ENCODE measurements at places on chromosomes 4 and X.

DNA sequence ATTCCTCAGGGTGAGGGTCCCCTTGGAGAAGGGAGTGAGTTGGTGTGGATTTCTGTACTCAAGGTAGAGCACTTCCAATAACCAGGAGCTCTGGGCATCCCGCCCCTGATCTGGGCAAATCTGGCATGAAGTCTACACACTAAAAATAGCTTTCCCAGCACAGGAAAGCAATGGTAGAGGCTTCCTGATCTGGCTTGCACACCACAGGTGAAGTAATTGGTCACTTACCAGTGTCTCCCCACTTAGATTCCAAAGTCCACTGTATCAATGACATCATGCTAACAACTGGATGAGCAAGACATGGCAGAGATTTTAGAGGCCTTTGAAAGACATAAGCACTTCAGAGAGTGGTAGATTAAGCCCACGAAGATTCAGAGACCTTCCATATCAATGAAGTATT, 17.8 kb upstream of the IDS start:
- no peak for DNase-seq

- DNase-seq = no peak
Observed at GRCh38 chrX:143854006-143854405, 29.9 kb upstream of the UBE2NL start.

DNA sequence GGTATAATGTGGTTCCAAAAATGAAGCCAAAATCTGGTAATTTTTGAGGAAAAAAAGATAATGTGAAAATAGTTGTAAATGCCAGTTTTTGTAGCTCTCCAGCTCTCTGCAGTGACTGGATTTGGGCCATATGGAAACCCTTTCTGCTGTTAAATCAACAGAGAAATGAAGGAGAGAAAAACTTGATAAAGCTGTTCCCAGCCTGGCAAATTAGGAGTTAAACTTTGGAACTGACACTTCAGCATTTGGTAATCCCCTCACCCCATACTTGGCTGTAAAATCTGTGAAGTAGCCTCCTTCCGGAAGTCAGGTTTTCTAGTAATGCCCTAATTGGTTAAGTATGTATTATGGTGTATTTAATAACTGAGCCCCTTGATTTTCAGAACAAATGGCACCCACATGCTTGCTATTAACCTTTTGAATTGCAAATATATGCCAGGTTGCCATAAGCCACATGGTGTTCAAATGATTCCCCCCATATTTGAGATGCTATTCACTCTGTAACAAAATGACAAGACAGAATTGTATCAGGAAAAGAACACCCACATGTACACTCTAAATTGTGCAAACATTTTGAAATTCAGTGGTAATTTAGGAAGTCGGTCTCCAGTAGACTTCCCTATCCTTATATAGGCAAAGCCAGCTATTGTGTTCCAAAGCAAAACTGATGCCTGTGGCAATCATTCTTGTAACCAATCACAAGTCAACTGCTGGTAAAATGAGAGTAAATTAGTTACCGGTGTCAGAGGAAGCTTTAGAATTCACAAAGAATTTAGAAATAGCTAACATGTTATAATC, 96.3 kb upstream of the ADAMTS3 start:
- no peak for DNase-seq

- no peak for DNase-seq
Observed at GRCh38 chr4:19522966-19523365, 728.7 kb upstream of the SLIT2 start.

GRCh38 chr4:163757219-163757618, 262.7 kb downstream of the TMA16 start:
- no peak for DNase-seq

GRCh38 chrX:49712577-49712976, 16.8 kb upstream of the PAGE1 start:
- DNase-seq = no peak

DNA sequence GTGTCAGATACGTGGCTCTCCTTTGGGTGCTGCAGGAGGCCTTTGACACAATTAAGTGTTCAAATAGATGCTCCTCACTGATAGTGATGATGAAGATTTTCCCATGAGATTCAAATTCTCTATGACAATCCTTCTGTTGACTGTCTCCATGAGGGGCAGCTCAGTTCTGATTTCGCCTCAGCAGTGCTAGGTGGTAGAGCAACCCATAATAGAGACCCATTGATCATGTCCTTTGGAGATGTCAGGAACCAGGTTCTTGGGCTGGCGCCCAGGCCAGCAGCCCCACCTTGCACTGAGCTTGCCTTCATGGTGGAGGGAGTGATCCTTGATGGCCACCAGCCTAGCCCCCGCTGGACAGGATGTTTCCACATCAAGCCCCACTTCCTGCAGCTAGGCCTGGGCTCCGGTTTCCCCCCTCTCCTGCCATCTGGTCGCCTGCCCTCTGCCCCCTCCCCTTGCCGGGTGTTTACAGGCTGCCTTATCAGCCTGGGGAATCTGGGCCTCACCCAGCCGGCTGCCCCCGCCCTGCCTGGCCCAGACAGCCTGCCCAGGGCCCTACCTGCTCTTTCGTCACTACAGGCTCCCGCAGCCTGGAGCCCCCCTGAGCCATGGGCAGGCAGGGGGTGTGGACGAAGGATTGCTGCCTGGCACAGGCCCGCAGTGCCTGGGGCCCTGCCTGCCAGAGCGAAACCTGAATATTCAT, 12.6 kb downstream of the ELF4 start:
- no peak for DNase-seq

- DNase-seq = no peak
Observed at GRCh38 chr4:7648544-7649395, 214.0 kb upstream of the PSAPL1 start.

- DNase-seq = no peak
Observed at GRCh38 chrX:43505769-43506168, 150.3 kb upstream of the MAOA start.

GRCh38 chrX:7158468-7158990, 10.6 kb upstream of the PUDP start:
- no peak for DNase-seq

- peak; percentile 7 for DNase-seq
Observed at GRCh38 chrX:120251471-120252011, 929 bp downstream of the ZBTB33 start.

DNA sequence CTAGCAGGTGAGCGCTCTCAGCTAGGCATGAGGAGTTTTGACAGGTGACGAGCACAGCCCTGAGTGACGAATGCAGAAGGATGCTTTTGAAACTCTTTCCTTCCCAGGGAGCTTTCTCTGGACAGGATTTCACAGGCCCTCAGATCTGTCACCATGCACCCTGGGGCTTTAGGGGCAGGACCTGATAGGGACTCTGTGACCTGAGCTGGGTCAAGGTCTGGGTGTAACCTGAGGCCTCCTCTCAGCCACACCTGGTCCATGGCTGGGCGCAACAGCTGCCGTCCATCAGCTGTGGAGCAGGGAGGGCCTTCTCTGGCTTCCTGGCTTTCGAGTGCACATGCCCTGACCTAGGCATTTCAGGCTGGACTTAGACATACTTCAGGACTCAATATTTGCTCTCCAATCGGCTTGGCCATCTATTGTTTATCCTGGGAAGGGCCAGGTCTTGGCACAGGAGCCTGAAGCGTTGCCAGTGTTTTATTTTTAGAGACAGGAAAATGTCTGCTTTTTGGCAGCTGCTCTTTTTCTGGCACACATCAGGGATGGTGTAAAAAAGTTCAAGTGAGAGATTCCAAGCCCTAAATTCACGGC, 56.4 kb downstream of the C4orf51 start:
- no peak for DNase-seq

DNA sequence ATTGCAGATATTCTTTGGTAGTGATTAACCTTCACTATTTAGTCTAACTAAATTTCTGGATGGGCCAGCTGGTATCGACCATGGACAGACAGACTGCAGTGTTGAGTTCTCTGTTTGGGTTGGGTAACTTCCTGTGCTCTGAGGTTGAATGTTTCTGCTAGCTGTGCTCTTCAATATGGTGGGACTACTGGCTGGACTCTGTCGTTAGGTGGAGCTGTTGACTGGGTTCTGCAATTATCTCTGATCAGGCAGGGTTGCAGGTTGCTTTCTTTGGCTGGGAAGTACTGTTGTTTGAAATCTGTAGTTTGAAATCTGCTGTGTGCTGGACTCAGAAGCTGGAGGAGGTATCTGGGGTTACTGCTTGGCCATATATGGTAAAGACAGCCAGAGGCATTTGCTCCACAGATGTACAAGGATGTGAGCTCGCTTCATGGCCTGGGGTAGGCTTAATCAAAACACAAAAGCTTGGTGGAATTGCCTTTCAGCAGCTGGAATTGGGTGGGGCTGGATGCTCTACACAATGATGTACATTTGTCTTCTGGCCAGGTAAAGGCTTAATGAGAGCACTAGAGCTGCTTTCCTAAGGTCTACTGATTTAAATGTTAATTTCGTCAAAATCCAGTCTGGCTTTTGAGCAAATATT, 1472.0 kb downstream of the FAM133A start:
- DNase-seq = no peak

- no peak for DNase-seq
Observed at GRCh38 chr4:170106900-170107299, 17.1 kb upstream of the AADAT start.

- DNase-seq = no peak
Observed at GRCh38 chrX:22944945-22945344, 54.8 kb upstream of the DDX53 start.

GRCh38 chrX:69065451-69065850, 99.8 kb downstream of the PJA1 start:
- DNase-seq = no peak

DNA sequence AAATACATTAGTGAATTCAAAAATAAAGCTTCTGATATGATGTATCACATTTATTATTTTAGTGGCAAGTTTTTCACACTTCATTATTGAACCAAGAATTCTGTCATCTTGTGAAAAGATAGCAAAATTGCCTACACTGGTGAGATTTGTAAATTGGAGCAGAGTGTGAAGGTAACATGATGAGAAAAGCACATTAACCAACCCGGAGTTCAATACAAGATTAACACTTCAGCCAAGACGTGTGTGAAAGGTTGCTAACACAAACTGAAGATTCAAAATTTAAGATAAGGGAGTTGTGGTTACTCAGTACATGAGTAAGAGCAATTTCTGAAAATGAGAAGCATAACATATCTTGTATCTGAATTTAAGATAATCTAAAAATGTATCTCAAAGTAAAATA, 346.7 kb downstream of the PDHA2 start:
- no peak for DNase-seq

DNA sequence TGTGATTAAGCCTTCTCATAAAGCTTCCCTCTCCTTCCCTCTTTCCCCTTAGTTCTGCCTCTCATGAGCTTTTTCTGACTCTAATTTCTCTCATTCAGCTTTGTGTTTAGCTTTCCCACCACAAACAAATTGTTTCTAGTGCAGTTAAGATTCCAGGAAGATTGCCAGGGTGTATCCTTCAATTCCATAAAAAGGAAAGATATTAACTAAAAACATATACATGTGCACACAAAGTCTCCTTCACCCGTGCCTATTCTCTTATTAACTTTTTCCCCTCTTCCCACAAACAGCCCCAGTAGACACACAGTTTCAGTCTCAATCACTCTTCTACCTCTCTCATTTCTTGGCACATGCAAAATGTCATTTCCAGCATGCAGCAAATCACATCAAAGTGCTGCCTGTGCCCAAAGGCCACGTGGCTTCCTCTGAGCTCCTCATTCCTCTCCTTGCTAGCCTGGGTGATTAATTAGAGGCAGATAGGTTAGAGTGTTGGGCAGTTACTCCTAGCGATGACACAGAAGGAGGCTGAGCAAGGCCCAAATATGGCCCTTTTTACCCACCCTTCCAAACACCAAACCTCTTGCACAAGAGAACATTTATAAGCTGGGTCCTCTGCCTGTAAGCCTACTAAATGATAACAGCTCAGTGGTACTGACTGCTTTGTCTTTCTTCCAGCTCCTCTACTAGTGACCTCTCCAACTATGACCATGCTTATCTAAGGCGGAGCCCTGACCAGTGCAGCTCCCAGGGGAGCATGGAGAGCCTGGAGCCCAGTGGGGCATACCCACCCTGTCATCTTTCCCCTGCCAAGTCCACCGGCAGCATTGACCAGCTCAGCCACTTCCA, 159.6 kb downstream of the SOWAHB start:
- DNase-seq = no peak

- no peak for DNase-seq
Observed at GRCh38 chr4:56080384-56080783, 131.6 kb downstream of the CEP135 start.

GRCh38 chr4:177964693-177965168, 522.5 kb upstream of the AGA start:
- DNase-seq = no peak

GRCh38 chrX:153861733-153862310, 24.2 kb downstream of the L1CAM start:
- DNase-seq = no peak

- no peak for DNase-seq
Observed at GRCh38 chr4:147924604-147925412, 192.9 kb downstream of the ARHGAP10 start.

DNA sequence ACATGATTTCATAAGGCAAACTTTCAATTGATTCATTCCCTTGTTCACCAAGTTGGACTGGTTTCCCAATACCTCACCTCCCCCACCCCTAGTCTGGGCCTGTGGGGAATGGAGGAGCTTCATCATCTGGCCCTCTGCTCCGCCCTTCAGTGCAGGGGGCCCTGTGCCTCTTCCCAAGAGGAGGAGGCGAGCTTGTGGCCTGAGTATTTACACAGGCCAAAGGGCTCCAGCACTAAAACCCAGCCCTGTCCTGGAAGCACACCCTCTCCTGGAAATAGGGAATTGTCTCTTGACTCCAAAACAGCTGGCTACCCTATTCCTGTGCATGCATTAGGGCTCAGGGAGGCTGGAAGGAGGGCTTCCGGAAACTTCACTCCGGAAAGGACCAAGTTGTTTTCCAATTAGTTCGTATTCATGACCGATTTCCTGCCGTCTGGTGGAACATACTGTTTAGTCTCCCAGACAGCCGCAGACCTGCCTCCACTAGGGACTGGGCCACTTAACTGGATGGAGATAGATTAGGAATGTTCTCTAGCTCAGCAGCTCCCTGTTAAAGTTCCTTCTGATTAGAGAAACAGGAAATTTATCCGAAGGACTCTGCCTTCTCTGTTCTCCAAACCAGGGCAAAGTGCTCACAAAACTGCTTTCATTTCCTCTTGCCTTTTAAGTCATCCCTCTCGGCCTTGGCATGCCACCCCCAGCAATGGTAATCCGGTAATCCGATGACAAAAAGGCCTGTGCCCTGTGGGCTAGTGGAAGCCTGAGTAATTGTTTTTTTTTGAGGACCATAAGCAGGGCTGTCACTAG, 5.8 kb downstream of the SRPX2 start:
- DNase-seq = no peak

- no peak for DNase-seq
Observed at GRCh38 chr4:184281231-184282139, 63.8 kb upstream of the ENPP6 start.

GRCh38 chrX:22760513-22761057, 239.2 kb upstream of the DDX53 start:
- DNase-seq = no peak

Data from CD4-positive, alpha-beta T cell treated with Interleukin-15 for 4 hours (primary cell).